Activated CD4-positive, alpha-beta T cell treated with anti-CD3 and anti-CD28 coated beads, Interleukin-2, amount 50 U/mL, for 24 hours (primary cell): ENCODE measurements at places on chromosomes 7 and 10.

- no peak for DNase-seq
Observed at GRCh38 chr10:96292971-96293920, 11.0 kb upstream of the DNTT start.

GRCh38 chr7:98051118-98051744, 55.4 kb upstream of the LMTK2 start:
- peak; percentile 9 for DNase-seq

DNA sequence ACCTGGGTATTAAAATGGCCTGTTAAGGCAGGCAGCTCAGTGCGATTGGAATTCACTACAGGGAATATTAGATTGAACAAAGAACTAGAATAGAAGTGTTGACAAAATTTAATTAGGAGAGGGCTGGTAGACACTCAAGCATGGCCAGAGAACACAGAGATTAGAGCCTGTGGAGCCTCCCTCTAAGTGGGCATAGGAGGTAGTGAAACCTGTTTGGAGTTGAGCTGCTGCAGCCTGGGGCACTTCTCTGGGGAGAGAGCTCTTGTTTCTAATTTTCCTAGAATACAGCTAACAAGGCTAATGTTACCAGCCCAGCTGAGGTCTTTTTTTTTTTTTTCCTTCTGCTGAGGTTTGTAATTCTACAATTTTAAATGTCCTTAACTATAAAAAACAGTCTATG, 46.4 kb downstream of the TMEM168 start:
- DNase-seq: no peak

DNA sequence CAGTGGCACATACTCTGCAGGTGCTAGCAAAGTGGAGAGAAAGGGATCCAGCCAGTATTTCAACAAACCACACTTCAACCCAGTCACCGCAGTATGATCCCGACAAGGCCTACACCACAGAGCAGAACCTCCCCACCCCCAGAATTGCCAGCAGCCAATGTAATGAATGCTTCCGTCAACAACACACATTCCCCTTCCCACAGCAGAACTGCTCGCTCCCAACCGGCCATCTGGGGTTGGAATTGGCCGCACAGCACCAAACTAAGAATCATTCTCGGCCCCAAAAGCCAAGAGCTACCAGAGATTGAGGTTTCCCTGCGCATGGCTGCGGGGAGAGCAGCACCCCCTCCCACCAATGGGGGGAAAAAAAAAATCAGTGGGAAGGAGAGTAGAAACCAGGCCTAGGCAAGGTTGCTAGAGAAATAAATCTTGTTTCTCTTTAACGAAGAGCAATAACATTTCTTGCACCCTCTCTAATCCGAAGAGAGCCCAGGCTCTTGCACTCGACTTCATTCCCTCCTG, 1.1 kb downstream of the WASL start:
- no peak for DNase-seq

- DNase-seq: no peak
Observed at GRCh38 chr10:27642023-27642589, 103.5 kb downstream of the MKX start.

DNA sequence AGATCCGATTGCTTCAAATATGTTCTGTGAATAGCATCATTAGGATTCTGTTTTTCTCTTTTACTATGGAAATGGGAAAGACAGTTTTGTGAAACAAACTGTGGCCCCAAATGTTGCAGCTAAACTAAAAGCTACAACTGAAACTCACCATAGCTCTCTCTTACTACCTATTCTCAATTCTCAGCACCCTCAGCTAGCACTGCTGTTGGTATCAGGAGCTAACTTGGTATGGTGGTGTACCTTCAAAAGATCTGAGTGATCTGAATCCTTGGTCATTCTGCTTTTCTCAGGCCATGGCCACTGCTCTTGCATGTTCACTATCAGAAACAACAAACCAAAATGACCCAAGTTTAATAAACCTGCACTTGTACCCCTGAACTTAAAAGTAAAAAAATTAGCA, 1208.0 kb downstream of the SORCS1 start:
- DNase-seq: no peak

DNA sequence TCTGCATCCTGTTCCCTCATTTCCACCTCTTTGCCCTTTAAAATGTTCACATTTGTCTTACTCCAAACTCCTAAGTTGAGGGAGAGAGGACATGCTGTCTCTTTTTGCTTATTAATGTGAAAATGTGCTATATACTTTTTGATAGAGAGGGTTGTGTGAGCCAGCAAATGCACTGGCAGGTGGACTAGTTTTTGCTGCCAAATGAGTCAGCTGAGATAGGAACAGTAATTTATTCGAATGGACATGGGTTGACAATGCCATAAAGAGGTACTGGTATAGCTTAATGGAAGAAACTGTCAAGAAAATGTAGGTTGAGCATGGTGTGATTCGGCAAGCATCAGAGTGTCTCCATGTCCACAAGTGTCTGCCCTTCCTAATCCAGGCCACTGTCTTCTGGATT, 9.2 kb upstream of the TRUB1 start:
- DNase-seq: no peak

DNA sequence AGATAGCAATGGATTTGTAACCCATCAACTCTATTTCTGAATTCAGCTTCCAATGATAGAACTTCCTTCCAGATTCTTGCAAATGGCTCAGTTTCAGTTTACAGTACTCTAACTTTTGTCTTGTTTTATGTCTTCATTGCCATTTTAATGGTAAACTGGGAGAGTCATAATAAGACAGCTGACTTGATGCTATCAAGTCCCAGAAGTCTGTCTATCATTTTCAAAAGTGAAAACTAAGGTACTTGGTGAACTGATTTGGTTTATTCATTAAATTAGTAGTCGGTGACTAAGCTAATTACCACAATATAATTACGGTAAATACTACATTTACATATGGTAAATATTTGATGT, 25.0 kb downstream of the RTKN2 start:
- DNase-seq: no peak

- no peak for DNase-seq
Observed at GRCh38 chr10:110615057-110615747, 28.9 kb upstream of the RBM20 start.

GRCh38 chr7:129657363-129657762, 45.8 kb downstream of the NRF1 start:
- DNase-seq: no peak

- no peak for DNase-seq
Observed at GRCh38 chr7:23967949-23968599, 258.1 kb downstream of the STK31 start.

GRCh38 chr7:44059219-44060090, 5.9 kb downstream of the PGAM2 start:
- no peak for DNase-seq

GRCh38 chr7:48244864-48245271, 73.6 kb downstream of the ABCA13 start:
- DNase-seq: no peak

DNA sequence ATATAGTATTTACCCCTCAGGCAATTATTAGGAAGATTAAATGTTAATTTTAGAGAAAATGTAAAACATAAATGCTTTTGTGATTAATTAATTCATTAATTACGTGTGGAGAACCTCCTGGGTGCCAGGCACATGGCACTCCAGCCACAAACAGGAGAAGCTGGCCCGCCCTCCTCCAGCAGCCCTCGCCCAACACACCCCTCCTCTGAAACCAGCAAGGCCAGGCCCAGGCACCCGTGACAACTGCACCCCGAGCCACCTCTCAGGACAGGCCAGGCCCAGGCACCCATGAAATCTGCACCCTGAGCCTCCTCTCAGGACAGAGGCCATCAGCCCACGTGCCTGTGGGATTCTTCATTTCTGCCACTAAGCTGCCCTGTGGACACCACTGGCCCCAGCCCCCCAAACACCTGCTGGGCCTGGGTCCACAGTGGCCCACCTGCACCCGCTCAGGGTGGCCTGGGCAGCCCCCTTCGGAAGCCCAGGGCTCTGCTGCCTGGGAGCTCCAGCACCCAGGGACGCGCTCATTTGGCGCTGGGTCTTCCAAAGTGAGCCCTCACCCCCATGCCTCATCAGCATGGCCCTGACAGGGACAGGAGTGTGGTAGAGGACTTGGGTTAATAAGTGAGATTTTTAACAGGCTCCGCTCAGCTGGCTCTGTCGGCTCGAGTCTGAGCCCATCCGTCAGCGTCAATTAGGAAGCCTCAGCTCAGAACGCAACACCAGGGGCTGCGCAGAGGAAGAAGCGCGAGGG, 482.1 kb downstream of the DNAJB6 start:
- DNase-seq: no peak

DNA sequence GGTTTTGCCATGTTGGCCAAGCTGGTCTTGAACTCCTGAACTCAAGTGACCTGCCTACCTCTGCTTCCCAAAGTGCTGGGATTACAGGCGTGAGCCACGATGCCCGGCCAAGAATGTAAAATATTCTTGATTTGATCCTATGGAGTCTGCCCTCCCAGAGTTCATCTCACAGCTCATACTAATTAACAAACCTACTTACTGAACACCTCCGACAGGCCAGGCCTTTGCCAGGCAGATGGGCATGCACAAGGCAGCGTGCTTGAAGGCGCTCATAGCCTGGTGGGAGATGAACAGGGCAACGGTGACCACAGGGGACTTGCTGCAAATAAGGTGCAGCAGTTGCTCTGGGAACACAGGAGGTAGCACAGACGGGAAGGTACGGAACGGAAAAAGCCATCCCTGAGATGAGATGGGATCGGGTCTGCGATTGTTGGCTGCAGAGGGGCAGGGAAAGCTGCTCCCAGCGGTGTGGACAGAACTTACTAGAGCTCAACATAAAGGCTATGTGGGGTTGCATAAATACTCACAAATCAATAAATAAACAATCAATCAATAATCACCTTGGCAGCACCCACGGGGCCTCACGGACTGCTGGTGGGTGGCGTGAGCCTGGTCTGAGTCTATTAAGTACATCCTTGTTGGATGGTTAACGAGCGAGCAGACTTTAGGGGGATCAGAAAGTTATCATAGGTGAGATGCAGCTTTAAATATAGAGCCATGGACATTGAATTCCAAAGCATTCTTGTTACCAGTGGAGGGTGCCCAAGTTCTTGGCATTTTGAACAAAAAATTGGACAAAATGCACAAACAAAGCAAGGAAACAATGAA, 4.7 kb downstream of the ACBD7 start:
- DNase-seq: no peak

GRCh38 chr10:43623351-43623750, 17.1 kb downstream of the ZNF485 start:
- no peak for DNase-seq

DNA sequence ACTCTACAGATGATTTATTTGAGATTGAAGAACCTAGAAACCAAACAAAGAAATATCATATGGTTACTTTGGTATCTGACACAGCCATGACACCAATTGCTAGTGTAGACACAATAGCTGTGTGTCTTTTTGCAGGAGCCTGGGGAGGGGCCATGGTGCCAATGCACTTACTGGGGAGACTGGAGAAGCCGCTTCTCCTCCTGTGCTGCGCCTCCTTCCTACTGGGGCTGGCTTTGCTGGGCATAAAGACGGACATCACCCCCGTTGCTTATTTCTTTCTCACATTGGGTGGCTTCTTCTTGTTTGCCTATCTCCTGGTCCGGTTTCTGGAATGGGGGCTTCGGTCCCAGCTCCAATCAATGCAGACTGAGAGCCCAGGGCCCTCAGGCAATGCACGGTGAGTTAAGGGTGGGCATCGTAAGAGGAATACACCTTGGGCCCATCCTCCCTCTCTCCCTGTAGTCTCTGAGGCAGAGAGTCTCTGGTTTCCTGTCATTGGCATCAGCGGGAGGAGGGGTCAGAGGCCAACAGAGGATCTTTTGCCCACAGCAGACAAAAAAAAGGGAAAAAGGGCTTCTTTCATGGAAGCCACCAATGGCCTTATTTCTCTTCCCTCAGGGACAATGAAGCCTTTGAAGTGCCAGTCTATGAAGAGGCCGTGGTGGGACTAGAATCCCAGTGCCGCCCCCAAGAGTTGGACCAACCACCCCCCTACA, 1.2 kb downstream of the TMEM139 start:
- no peak for DNase-seq

GRCh38 chr7:107364787-107365186, 105.1 kb upstream of the GPR22 start:
- DNase-seq: no peak

- no peak for DNase-seq
Observed at GRCh38 chr7:106104721-106105260, 7.3 kb downstream of the SYPL1 start.
